Activated CD8-positive, alpha-beta memory T cell treated with anti-CD3 and anti-CD28 coated beads for 1 hour (primary cell): ENCODE measurements at places on chromosomes 7 and 10.

GRCh38 chr7:133511252-133511651, 258.4 kb downstream of the EXOC4 start:
- DNase-seq: no peak

DNA sequence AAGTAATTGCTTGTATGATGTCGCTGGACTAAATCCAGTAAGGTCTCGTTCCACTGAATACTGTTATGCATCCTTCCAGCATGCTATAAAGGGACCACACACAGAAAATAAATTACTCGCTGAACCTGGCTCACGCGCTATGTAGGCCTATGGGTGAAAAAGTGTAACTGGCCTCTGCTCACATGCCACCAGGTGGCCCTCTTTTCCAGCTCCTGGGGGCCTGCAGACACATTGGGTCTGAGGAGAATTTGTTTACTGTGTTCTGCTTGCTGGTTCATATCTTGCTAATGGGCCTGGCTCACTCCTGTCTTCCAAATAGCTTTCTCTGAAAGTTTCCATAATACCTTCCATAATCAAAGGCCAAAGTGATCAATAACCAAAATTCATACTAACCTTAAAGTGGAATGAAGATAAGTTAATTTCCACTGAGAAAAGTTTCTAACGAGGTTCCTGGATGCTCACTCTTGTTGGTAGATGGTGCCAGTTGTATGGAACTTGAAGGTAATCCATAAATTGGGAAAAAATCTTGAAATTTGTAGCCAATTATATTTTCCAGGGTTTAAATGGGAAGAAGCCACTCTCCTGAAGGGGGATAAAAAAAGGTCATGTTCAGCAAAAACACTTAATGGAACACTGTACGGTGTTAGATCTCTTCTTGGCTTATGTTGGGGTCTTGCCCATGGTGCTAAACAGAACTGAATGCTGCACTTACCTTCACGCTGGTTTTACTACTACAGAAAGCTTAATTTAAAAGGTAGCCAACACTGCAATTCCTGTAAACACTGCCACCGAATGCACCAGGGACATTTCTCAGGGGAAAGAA, 27.0 kb upstream of the ZPBP start:
- DNase-seq: peak; percentile 6

GRCh38 chr10:113162960-113163359, 212.9 kb downstream of the TCF7L2 start:
- no peak for DNase-seq

DNA sequence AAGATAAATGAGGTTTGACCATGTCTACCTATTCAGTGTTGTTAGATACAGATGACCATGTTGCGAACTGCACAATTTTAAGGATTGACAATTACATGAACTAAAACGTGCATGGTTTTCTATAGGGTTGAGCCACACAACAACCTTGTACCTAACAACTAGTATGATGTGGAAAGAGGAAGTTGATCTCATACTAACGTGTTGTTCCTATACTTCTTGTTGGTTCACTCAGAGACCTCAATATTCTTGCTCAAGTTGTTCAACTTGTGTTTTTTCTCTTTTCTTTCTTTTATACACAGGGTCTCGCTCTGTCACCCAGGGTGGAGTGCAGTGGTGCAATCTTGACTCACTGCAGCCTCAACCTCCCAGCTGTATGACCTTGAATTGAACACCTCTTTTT, 6.1 kb upstream of the KEL start:
- DNase-seq: no peak

GRCh38 chr10:22054961-22055360, 51.4 kb upstream of the DNAJC1 start:
- no peak for DNase-seq

DNA sequence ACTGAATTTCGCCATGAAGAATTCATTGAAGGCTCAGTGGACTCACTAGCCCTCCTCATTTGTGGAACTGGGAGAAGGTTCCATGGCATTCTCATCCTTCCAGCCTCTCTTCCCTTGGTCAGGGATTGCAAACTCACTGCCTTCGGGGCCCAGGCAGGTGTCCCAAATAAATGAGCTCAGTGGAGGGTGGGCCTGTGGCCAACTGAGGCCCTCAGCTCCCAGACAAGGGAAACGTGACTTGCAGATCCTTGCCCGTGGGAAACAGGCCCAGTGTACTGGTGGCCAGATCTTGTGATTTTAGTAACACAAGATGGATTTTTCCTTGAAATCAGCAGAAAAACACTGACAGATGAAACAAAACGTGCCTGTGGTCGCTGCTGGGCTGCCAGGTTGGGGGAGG, 168.7 kb upstream of the CTBP2 start:
- DNase-seq: no peak

- DNase-seq: no peak
Measured at GRCh38 chr7:141076377-141076776, 2.5 kb downstream of the TMEM178B start.
